NCI-H1048 (cell line): ENCODE measurements at places on chromosomes 12 and 14.

DNA sequence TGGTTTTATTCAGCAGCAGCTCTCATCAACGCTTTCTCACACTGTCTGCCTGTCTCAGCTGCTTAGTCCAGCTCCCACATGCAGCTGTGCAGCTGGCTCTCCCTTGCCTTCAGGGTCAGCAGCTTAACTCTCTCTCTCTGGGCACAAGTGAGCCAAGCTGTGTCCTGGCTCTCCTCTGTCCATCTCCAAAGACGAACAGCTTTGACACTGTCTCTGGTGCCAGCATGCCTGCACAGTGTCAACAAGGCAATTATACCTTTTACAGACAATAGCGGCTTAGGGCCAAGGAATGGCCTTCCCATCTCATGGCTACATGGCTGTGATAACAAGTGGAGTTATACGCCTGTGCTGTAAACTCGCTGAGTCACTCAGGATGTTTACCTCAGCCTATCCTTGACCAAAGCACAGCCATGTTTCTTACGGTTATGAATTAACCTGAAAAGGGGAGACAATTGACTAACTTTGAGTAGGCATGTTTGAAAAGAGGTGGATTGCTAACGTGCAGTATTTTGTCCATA is 38.4 kb upstream of the MANSC4 start:
- no peak for DNase-seq

- no peak for DNase-seq
Measured at GRCh38 chr12:91622981-91623380, 440.4 kb upstream of the DCN start.

GRCh38 chr12:92551853-92552397 is 150.9 kb upstream of the PLEKHG7 start:
- no peak for DNase-seq

GRCh38 chr12:13141686-13142085 is 38.2 kb upstream of the GSG1 start:
- DNase-seq, result no peak

GRCh38 chr14:75196468-75196867 is 20.1 kb upstream of the TMED10 start:
- DNase-seq, result no peak

DNA sequence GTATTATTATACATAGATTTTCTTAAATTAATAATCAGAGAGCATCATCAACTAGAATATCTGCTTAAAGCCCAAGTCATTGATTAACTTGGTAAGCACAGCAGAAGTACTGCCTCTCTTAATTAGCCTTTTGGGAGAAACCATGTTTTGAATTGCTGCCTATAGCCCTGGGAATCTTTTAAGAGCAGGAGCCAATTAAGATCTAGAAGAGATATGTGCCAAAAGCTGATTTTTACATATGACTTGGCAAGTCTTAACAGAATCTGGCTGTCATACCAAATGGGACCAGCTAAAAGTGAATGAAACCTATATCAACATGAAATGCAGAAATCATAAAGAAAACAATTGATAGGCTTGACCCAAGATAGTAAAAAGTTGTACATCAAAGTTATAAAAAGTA is 23.2 kb upstream of the WNK1 start:
- DNase-seq, result no peak

- DNase-seq, result no peak
Measured at GRCh38 chr12:99427104-99427503, 220.4 kb upstream of the GARIN6 start.

DNA sequence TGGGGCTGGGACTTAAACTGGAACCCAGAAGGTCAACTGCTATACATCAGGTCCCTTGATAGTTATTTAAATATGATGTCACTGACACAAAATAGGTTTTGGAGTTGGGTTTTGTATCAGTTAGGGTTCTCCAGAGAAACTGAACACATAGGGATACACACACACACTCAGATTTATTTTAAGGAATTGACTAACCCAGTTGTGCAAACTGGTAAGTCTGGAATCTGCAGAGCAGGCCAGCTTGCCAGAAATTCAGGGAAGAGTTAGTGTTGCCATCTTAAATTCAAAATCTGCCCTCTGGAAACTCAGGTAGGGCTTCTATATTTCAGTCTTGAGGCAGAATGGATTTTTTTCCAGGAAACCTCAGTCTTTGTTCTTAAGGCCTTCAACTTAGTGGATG is 36.9 kb downstream of the MAPK1IP1L start:
- no peak for DNase-seq

GRCh38 chr14:84864548-84865271 is 665.2 kb upstream of the FLRT2 start:
- no peak for DNase-seq

DNA sequence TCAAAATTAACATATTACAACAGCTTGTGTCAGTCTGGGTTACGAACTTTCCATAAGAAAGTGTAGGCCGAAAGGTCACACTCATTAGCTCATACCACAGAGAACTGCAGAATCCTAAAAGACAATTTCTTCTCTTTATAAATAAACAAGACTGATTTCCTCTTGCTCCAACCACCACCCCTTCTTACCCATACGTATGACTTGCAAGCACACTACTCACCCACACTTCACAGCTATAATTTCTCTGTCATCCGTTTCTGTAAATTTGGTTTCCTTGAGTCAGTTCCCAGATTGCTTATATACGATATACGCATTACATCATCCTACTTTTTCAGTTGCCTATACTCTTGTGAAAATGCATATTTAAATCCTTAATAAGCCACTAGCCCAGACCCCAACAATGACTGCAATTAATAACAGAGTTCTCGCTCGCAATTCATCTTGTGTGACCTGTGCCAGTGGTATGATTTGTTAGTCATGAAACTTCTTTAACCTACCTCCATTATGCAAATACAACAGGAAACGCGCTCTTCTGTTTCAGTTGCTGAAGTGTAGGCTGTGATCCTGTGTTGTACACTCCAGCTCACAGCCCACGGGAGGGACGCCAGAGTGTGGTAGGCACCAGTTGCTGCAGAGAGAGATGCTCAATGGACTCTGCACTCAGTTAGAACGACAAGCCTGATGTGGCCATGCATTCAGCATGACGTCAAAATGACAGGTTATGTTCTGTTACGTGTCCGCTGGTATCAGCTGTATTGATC is 417.6 kb downstream of the PDZRN4 start:
- DNase-seq, result no peak

DNA sequence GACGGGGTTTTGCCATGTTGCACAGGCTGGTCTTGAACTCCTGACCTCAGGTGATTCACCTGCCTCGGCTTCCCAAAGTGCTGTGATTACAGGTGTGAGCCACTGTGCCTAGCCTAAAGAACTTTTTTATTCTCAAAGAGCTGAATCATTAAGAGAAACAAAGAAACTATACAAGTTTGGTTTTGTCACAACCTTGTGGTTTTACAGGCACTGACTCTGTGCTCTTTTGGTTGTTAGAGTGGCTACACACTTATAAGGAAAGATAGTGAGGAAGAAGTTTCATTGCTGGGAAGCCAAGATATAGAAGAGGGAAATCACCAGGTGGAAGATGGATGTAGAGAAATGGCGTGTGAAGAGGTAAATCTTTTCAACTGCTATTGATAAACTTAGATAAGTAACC is 10.1 kb upstream of the DNAH10 start:
- DNase-seq, result no peak
